ENCODE measurements at places on chromosomes 16 and 17.

- DNase-seq, result no peak
These were observed 89.4 kb downstream of the CFDP1 start for GRCh38 chr16:75343941-75344340.

DNA sequence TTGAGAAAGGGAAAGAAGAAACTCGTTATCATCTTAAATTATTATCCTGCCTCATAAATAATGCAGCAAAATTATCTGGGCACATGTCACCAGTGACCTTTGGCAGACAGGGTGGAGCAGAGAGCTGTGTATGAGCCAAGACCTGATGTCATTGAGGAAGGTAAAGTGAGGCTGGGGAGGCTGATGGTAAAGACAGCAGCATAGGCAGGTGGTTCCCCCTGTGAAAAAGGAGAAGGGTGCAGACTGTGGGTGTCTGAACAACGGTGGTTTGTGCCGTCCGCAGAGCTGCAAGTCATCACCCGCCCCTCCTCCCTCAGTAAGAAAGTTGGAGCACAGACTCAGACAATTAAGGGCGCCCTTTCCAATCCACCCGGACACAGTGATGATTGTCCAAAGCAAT lies 30.8 kb upstream of the METTL16 start:
- DNase-seq, result no peak

DNA sequence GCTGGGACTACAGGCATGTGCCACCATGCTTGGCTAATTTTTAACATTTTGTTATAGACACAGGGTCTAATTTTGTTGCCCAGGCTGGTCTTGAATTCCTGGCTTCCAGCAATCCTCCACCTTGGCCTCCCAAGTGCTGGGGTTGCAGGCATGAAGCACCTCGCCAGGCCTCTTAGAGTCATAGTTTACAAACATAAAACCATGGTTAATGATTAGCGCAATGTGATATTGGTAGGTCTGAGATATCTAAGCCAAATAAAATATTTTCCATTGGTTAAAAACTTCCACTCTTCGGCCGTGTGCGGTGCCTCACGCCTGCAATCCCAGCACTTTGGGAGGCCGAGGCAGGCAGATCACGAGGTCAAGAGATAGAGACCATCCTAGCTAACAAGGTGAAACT lies 16.6 kb downstream of the TXNDC11 start:
- DNase-seq, result no peak

DNA sequence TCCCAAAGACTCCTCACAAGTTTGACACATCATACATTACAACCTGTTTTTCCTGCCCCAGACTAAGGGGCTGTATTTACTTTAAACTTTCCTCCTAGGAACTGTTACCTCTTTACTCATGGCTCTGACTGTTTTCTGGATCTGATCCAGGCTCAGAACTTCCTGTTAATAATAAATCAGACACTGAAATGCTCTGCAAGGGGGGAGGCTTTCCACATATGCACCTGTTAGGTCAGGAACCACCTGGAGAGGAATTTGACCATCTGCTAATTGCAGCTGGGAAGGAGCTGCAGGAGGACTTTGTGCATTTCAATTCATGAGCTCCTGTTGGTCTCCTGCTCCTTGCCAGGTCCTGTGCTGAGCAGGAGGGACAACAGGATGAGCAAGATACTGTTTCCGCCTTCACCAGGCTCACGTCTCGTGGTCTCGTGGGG lies 476.9 kb upstream of the CDH5 start:
- no peak for DNase-seq

GRCh38 chr17:7047566-7047965 lies 3.7 kb upstream of the SLC16A11 start:
- DNase-seq, result no peak

GRCh38 chr16:75589306-75589705 lies 23.1 kb downstream of the GABARAPL2 start:
- DNase-seq, result no peak
